ENCODE measurements at places on chromosomes 5 and 9. TPM values are rescaled to one million over a fixed set of nuclear protein-coding genes. Genes with fewer than 3 reads are reported as not detected.

RICTOR gene
- total RNA-seq = 35.7 TPM

TERT gene
- not detected for total RNA-seq

SPATA31D1 gene
- not detected for total RNA-seq

N4BP3 gene
- under 0.01 TPM for total RNA-seq

DIRAS2 gene
- total RNA-seq = not detected

CDH9 gene
- total RNA-seq = not detected

BAAT gene
- total RNA-seq = not detected

TMCO6 gene
- 6.6 TPM for total RNA-seq

SLC45A2 gene
- total RNA-seq = not detected

GLDC gene
- total RNA-seq = 0.83 TPM

PCDHGC4 gene
- total RNA-seq = 1.6 TPM

ZNF79 gene
- 13.9 TPM for total RNA-seq

GLE1 gene
- 39.4 TPM for total RNA-seq

SLC4A9 gene
- total RNA-seq = not detected

PIGO gene
- total RNA-seq = 8.1 TPM

CCDC112 gene
- total RNA-seq = 2.0 TPM

THBS4 gene
- total RNA-seq = 0.83 TPM

UGCG gene
- total RNA-seq = 104 TPM

IL31RA gene
- total RNA-seq = 0.90 TPM

C5orf58 gene
- not detected for total RNA-seq

CACFD1 gene
- total RNA-seq = 1.9 TPM

SPINK7 gene
- not detected for total RNA-seq

DMRT3 gene
- total RNA-seq = not detected

ZNF462 gene
- total RNA-seq = 18.8 TPM

CCL27 gene
- 0.18 TPM for total RNA-seq

SLC6A3 gene
- total RNA-seq = not detected

FAM169A gene
- under 0.01 TPM for total RNA-seq

ALDH1A1 gene
- total RNA-seq = not detected

NR6A1 gene
- total RNA-seq = 0.36 TPM

ADRB2 gene
- 3.4 TPM for total RNA-seq

HTR4 gene
- total RNA-seq = not detected

ORM2 gene
- not detected for total RNA-seq

GPR151 gene
- not detected for total RNA-seq

PCDHGC5 gene
- 2.9 TPM for total RNA-seq

CCDC192 gene
- not detected for total RNA-seq

NFIL3 gene
- total RNA-seq = 29.4 TPM

GALNT12 gene
- total RNA-seq = 2.5 TPM

HSPA4 gene
- total RNA-seq = 192 TPM

PCSK1 gene
- total RNA-seq = not detected
